Naive thymus-derived CD8-positive, alpha-beta T cell (primary cell): ENCODE measurements at places on chromosomes 16 and 17.
A peak's percentile ranks its signal among the peaks of the same experiment; 100 is the strongest.

- no peak for DNase-seq
These were observed 21.3 kb upstream of the RPL38 start for GRCh38 chr17:74182041-74182723.

DNA sequence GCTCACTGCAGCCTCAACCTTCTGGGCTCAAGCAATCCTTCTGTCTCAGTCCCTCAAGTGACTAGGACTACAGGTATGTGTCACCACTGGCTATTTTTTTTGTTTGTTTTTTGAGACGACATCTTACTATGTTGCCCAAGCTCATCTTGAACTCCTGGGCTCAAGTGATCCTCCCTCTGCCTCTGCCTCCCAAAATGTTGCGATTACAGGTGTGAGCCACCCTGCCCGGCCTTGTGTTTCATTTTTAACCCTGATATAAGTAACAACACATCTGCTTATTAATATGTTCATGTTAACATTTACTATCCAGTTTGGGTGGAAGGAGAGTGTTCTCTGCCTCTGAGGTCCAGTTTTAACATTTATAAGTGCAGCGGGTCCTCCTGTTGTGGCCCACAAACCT, 3.1 kb downstream of the FAM20A start:
- DNase-seq: no peak

- DNase-seq: no peak
These were observed 36.8 kb downstream of the ATP2C2 start for GRCh38 chr16:84404936-84405639.

- no peak for DNase-seq
These were observed 86.1 kb downstream of the ZFHX3 start for GRCh38 chr16:72961863-72962262.

GRCh38 chr17:73644145-73645049, at the start of gene SDK2:
TSS of gene SDK2 (minus strand) at chr17:73644445. CDS start at chr17:73644088, 357 bp downstream.
- DNase-seq: peak; percentile 26

DNA sequence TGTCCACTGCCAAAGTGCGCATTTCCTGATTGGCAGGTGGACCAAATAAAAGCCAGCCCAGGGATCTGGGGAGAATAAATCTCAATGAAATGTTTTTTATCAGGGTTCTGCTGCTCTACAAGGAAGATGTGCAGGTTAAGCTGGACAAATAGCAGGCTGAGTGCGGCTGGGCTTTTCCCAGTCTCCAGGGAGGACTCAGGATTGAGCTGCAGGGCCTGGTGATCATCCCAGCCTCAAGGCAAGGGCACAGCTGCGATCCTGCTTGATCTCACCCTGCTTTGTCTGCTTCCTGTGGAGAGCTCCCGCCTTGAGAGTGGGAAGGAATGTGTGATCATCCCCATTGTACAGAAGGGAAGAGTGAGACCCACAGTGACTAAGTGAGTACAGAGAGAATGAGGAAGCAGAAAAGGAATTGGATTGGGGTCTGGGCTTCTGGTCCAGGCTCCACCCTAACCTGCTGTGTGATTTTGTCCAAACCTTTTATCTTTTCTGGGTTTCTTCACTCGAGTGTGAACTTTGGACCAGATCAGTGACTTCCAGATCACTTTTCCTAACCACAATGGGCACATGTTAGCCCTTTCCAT, 75.3 kb upstream of the CRHR1 start:
- DNase-seq: no peak

- DNase-seq: no peak
These were observed 3.1 kb upstream of the BAIAP2 start for GRCh38 chr17:81031566-81032550.

- DNase-seq: no peak
These were observed 399.9 kb downstream of the WWOX start for GRCh38 chr16:78499399-78499798.

DNA sequence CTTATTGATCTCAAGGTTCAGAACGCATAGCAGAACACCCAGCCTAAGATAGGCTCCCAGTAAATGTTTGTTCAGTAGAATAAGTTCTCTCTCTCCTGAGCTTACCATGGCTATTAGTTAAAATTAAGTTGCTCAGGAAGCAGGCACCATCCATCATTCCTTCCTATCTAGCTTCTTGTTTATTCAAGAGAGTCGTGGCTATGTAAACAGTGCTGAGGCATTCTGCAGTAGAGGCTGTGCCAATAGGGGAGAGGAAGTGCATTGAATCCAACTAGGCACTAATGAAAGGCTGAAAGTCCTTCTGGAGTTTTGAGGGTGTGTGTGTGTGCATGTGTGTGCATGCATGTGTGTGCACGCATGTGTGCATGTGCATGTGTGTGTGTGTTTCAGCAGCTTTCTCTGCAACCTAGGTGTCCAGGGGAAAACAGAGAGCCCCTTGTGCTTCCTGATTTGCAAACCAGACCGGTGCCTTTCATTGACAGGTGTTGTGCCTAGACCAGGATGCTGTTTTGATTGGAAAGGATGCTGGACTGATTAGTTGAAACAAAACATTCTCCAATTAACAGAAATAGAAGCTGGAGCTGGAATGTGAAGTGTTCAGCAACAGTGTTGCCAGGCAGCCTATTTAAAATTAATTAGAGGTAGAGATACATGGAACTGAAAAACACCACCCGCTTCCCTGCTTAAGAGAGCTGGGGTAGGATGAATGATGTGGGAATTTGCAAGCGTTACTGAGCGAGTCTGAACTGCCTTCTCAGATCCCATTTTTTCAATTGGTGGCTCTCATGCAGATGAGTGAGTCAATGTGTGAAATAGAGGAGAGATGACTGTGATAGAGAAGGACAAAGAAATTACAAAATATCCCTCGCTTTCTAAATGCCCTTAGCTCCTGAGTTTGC, 103.3 kb upstream of the CLEC3A start:
- no peak for DNase-seq

DNA sequence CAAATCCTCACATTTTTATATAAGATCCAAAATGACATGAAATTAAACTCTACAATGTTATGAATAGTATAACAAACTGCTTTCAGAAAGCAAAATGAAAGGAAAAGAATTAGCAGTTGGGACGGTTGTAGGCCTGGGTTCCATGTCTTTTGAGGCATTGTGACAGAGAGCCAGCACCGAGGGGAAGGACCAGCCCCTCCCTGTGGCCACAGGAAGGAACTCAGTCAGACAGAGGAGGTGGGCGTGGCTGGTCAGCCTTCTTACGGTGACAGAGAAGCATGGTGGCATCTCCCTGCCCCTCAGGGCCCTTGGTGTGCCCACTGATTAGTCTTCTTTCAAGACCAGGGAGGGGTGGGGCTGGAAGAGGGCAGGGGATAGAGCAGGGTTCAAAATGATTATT, 5.7 kb downstream of the ZNF319 start:
- peak; percentile 16 for DNase-seq

- no peak for DNase-seq
These were observed 11.6 kb downstream of the FBXL19 start for GRCh38 chr16:30934827-30935557.

GRCh38 chr16:84677849-84678248, 22.0 kb upstream of the USP10 start:
- no peak for DNase-seq

DNA sequence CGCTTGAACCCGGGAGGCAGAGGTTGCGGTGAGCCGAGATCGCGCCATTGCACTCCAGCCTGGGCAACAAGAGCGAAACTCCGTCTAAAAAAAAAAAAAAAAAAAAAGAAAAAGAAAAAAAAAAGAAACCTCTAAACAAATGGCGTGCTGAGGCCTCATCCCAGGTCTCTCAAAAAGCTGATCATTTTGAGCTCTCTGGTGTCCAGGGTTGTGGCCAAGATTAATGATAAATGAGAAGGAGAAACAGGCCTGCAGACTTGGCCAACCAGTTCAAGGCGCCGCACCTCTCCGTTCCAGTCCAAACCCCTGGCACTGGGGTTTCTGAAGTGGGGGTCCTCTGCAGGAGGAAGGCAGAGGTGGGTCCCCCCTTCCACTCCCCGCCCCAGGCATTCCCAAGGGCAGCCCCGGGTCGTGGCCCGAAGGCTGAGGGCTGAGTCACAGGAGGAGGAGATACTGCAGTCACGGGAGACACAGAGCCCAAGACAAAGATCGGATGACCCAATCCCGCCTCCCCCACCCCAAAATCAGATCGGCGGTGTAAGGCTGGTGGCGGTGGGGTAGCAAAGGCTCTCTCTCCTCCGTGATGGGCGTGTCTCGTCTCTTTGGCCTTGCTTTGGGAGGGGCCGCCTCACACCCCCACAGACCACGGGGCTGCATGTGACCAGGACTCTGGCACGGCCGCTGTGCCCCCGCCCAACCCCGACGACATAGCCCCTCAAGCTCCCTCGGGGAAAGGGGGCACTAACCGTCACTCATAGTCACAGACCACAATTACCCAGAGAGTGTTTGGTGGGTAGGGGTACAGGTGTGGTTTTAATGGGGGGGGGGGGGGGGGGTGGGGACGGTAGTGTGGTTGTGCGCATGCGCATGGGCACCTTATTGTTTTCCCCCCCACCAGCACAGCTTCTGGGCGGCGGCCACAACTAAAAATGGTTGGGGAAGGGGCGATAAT, 1.1 kb downstream of the VAT1 start:
- peak; percentile 43 for DNase-seq

GRCh38 chr17:66347661-66348514, 45.5 kb downstream of the PRKCA start:
- DNase-seq: no peak

DNA sequence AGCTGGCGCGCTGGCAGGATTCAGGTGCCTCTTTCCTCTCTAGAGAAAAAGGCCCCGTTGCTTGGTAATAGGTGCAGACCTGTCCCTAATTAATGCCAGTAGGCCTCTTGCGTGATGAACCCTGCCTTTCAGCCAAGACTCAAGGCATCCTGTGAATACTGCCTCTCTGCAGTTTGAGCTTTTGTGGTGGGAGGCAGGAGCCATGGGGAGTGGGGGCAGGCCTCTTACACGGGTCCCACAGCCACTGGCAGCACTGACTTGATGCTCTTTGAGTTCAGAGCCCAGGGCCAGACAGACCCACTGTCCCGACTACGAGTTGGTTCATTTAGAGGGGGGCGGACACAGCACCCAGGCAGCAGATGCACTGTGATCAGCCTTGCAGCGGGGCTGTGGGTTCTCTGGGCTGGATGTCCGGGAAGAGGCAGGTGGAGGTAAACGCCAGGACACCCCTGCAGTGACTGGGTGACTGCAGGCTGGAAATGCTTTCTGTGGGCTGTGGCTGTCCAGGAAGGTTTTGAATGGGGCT, 237.0 kb downstream of the SEC14L1 start:
- DNase-seq: no peak

DNA sequence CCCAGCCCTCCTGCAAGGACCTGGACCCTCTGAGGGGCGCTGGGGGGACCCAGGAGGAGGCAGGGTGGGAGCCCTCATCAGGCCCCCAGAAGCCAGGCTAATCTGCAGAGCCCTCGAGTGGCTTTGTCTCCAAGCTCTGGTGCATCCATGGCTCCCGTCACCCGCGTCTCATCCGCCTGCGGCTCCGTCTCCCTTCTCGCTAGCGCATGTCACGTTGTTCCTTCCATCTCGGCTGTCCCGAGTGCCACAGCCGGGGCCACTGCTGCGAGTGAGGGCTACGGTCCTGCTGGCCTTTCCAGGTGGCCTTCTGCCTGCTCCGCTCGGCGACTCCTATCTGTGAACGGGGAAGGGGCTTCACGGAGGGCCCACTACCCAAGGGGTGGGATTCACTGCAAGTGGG, 53.6 kb downstream of the ZFPM1 start:
- no peak for DNase-seq

DNA sequence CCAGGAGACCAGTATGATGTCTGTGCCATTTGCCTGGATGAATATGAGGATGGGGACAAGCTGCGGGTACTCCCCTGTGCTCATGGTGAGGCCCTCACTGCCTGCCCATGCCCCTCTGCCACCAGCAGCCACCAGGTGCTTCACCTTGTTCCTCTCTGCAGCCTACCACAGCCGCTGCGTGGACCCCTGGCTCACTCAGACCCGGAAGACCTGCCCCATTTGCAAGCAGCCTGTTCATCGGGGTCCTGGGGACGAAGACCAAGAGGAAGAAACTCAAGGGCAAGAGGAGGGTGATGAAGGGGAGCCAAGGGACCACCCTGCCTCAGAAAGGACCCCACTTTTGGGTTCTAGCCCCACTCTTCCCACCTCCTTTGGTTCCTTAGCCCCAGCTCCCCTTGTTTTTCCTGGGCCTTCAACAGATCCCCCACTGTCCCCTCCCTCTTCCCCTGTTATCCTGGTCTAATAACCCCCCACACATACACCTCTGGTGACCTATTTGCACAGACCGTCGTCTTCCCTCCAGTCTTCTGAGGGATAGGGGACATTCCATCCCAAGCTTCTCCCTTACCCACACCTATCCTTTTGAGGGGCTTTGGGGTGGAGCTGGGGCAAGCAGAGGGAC, 3.7 kb downstream of the PFN1 start:
- DNase-seq: no peak

DNA sequence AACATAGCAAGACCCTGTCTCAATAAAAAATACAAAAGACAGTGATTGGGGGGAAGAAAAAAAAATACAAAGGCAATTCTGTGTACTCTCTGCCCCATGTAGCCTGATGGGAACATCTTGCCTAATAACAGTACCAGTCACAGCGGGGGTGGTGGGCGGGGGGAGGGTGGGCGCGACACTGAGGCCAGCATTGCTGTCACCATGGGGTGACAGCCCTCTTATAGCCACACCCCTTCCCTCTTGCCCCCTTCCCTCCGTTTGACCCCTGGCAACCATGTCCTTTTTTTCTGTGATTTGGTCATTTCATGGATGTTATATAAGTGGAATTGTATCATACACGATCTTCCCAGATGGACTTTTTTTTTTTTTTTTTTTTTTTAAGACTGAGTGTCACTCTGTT, 80.9 kb downstream of the DNAH17 start:
- no peak for DNase-seq

DNA sequence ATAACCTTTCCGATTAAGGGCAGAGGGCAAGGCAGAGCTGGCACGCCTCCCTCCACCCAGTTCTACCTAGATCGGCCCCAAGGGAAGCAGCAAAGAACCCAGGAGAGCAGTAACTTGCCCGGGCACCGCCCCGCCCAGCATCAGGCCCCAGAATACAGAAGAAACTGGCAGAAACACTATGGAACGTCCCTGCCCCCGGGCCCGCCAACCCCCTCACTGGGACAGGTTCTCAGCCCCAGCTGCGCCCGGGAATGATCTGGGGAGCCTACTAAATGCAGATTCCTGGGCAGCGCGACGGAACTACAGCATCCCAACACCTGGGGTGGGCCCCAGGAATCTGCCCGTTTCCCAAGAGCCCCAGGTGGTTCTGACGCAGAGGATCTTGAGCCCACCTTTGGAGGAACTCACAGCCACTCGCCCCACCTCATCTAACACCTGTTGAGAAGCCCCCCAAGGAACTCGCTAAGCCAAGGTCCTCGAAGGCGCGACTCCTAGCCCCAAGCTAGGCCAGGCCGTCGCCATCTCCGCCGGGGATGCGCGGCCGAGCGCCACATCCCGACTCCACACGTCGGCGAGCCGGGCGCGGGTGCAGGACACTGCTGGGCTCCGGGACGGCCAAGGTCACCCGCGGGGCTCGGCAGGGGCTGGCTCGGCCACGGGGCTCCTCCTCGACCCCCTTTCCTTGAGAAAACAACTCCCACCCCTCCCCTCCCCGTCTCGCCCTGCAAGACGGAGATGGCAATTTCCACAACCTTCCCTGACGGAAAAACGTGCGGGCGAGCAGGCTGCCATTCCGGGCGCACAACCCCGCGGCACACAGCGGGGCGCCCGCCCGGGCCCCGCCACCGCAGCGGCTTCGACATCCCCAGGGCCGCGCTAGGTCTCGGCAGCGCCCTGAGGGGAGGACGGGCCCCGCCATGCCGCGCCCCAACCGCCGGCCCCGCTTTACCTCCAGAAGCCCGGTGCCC, 913 bp downstream of the CDIP1 start:
- no peak for DNase-seq
